Neural progenitor cell (in vitro differentiated cells): ENCODE measurements at places on chromosomes 2 and 18.

- no peak for DNase-seq
Measured at GRCh38 chr18:36638224-36638623, 190.6 kb downstream of the TPGS2 start.

DNA sequence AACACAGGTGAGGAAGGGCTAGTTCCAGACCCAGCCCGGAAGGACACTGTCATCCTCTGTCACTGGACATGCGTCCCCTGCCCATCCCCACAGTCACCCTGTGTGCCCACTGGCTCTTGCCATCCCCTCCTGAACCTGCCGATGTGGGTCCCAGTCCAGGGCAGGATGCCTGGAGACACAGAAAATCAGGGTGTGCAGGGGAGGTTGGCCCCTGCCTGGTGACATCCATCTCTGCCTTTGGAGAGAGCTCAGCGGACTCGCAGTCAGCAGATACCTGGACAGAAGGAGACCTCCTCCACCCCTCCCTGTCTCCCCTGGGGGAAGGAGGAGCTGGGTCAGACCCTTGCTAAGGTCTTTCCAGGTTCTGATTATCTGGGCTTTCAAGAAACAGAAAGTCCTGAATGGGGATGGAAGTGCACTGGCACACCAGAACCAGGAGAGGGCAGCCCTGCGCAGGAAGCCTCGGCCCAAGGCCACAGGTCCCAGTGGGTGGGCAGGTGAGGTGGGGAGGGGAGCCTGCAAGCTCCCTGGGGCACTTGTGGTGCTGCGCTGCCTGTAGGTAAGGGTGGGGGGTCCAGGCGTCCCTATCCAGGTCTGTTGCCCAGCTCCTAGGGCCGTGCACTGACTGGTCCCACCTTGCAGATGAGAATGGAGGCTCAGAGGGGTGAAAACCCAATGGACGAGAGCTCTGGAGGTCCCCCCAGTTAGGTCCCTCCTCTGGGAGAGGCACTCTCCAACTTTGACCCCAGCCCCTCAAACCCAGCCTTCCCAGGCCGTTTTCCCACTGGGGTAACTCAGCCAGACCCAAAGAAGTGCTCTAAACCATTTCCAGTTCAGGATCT lies 9.7 kb upstream of the OTOS start:
- DNase-seq: peak; percentile 78

DNA sequence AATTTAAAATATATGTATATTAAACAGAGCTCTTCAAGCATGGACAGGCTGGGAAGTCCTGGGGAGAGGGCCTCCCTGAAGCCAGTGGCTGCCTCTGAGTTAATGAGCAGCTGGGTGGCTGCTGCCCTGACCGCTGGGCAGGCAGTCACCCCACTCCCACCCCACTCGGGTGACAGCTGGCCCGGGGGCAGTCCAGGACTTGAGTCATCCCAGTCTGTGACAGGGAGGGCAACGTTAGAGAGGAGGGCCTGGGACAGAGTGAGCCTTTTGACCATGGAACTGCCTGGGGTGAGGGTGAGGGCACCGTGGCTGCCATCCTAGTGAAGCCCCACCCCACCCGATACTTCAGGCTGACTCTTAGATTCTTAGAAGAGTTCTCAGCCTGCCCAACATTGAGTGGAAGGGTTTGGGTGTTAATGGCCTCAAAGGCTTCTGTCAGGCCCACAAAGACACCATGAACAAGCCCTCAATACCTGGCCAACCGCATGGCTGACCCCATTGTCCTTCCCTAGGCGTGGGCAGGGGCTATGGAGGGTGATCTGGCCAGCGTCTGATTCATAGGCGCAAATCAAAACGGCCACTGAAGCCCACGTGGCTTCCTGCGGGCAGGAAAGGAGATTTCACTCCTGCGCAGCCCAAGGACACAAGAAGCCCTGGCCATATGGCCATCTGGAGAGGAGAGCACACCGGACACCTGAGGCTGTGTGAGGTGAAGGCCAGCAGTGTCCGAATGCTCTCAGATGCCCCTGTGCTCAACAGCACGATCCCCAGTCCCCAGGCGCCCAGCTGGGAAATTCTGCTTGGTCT lies 47.5 kb downstream of the MRPS5 start:
- DNase-seq: no peak

DNA sequence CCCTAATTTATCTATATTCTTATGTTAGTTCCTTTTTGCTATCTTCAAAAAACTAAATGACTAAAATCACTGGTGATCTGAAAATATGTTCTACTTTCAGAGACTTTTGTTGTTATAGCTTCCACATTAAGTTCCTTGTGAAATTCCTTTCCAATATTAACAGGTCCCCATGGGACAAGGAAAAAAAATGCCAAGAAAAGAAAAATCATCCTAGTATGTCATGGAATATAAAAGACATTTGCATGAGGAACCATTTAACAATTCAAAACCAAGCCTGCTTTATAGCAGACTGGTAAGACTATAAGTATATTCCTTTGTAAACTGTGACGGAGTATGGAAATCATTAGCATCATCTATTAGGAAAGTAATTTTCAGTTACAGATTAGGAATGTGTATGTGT lies 48.1 kb downstream of the COBLL1 start:
- no peak for DNase-seq

- DNase-seq: no peak
Measured at GRCh38 chr2:173101687-173102086, 26.0 kb downstream of the MAP3K20 start.

- DNase-seq: no peak
Measured at GRCh38 chr2:205972113-205972512, 113.9 kb downstream of the INO80D start.

GRCh38 chr2:5756272-5756671 lies 64.1 kb downstream of the SOX11 start:
- no peak for DNase-seq

DNA sequence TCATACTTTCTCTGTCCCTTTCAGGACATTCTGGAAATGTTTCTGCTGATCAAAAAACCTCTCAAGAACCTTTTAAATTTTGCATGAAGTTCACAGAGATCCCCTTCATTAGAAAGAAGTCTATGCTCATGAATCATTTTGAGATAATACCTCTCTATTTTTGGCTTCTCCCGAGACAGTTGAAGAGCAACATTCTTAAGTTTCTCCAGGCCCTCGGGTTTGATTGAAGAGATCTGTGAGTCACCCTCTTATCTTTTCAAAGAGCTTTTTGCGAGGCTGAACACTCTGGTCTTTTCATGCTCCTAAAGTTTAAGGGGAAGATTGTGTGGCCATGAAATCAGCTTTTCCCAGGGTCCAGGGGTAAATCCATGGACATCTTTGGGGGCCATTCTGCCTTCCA lies 354.2 kb downstream of the FBXO15 start:
- no peak for DNase-seq

- no peak for DNase-seq
Measured at GRCh38 chr2:161077367-161078210, 82.6 kb upstream of the TANK start.

DNA sequence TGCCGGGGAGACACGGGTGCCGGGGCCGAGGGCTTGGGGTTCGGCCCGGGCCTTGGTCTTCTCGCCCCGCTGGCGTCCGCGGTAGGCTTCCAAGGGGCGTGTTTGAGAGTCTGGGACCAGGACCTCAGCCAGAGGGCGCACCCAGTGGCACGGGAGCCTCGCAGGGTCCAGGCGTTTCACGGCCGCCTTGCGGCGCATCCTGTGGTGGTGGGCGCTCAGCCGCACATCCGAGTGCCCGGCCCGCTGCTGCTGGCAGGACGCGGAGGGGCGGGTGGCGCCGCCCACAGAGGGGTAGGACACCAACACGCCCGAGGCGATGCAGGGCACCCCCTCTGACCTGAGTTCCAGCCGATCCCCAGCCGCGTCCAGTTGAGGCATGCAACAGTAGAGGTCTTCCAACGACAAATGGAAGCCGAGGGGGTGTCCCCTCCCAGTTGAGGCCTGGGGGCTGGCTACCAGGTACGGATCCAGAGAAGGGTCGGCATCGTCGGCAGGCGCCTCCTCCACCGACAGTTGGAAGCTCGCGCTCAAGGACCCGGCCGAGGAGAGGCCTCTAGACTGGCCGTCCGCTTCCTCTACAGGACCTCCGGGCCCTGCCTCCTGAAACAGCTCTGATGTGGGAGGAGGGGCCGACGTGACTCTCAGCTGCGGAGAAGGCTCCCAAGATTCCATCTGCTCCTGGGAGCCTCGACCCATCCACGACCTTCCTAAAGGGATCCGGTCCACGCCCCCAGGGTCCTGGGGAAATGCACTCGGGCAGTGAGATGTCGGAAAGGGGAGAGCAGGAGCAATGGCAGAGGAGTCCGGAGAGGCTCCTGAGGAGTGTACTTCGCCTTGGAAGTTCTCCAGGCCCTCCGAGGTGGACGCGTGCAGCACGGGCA lies 6.3 kb downstream of the C2orf81 start:
- DNase-seq: no peak

DNA sequence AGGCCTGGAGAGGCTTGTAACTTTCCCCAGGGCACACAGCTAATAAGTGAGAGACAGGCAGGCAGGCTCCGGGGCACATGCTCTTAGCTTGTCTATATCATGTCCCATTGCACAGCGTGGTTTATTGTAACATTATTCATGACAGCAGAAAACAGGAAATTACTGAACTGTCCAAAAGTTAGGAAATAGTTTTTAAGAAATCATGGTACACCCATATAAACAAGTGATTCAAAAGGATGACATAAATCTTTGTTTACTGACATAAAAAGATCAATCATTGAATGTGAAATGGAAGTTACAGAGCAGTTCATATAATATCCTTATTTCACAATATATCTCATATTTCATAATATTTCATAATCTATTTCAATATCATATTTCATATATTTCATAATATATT lies 34.3 kb upstream of the TXNDC2 start:
- no peak for DNase-seq

GRCh38 chr2:40363231-40363630 lies 88.7 kb downstream of the SLC8A1 start:
- no peak for DNase-seq

DNA sequence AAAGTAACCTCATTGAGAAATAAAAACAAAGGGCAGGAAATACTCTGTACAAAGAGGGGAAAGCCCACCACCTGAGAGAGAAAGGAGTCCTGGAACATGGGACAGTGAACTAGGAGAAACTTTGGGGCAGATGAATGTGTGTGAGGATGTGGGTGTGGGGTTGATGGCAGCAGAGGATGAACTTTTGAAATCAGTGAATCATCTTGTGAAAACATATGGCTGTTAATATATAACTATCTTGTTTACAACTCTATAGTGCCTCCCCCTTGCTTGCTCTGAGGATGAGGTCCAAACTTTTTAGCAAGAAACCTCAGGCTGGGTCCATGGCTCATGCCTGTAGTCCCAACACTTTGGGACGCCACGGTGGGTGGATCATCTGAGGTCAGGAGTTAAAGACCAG lies 171.8 kb upstream of the LHCGR start:
- DNase-seq: no peak

DNA sequence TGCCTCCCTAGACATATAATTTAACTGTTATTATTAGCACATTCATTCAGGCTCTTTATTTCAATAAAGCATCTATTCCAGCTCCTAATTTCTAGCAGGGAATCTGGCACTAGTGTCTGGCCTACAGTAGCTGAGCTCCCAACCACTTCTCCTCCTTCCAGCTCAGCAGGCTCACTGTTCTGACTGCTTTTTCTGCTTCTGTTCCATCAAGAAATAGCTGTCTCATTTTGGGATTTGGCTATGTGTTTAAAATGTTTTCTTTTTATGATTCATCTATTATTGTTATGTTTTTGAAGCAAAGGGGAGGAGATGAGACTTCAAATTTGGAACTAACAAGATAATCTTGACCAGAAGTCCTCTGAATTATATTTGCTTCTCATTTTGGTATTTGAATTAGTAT lies 172.7 kb upstream of the SMAD7 start:
- no peak for DNase-seq

GRCh38 chr2:225207043-225207442 lies 164.8 kb upstream of the DOCK10 start:
- no peak for DNase-seq

GRCh38 chr2:19319064-19319463 lies 39.4 kb downstream of the OSR1 start:
- no peak for DNase-seq

- DNase-seq: no peak
Measured at GRCh38 chr2:118667348-118667747, 180.1 kb downstream of the EN1 start.

- DNase-seq: no peak
Measured at GRCh38 chr2:136207030-136207623, 89.2 kb upstream of the CXCR4 start.

DNA sequence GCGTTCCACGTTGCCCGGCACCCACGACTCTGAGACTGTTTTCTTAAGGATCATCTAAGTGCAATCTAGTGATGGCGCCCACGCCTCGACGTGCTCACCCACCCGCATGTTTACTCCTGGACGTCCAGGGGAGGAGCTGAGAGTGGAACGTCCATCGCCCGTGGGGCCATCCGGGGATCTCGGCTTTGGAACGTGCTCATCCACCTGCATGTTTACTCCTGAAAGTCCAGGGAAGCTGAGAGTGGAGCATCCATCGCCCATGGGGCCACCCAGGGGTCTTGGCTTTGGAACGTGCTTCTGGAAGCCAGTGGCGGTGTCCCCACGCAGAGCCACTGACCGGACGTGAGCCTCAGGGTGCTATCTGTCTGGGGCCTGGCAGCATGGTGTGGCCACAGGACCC lies 45.6 kb upstream of the SALL3 start:
- DNase-seq: no peak

- DNase-seq: no peak
Measured at GRCh38 chr2:232315049-232315922, 63.3 kb upstream of the ALPP start.

DNA sequence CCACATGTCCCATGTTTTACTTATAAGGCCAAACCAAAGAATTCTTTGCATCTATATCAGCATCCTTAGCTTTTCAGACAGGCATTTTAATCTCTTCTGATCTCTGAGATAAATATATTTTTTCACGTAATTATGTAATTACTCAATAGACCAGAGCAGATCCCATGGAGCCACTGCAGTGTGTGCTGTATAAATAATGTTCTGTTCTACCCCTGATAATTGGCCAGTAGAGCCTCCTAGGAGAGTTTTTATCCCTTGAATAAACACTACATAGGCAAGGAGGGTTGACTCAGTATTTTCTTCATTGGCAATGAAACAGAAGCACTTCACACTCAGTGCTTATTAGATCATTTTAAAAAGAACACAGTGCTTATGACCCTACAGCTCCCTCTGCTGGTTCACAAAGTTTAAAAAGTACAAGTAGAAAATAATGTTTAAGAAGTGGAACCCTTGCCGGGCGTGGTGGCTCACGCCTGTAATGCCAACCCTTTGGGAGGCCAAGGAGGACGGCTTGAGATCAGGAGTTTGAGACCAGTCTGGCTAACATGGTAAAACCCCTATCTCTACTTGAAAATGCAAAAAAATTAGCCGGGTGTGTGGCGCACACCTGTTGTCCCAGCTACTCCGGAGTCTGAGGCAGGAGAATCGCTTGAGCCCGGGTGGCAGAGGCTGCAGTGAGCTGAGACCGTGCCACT lies 91.9 kb downstream of the PPP1R1C start:
- DNase-seq: peak; percentile 75

GRCh38 chr2:100900156-100900795 lies 80.3 kb downstream of the NPAS2 start:
- DNase-seq: no peak

GRCh38 chr2:96485751-96486651 lies 19.2 kb downstream of the NEURL3 start:
- DNase-seq: no peak

GRCh38 chr2:235472443-235472842 lies 21.4 kb upstream of the AGAP1 start:
- no peak for DNase-seq
